ENCODE measurements at places on chromosomes 16 and 17.

- DNase-seq: no peak
Measured at GRCh38 chr16:74999219-74999608, 390 bp downstream of the ZNRF1 start.

DNA sequence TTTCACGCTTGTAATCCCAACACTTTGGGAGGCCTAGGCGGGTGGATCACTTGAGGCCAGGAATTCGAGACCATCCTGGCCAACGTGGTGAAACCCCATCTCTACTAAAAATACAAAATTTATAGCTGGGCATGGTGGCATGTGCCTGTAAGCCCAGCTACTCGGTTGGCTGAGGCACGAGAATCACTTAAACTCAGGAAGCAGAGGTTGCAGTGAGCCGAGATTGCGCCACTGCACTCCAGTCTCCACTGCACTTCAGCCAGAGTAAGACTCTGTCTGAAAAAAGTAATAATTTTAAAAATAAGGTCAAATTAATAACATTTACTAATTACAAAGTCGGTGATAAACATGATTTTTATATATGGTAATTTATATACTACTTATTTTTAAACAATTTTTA, 155.9 kb downstream of the AXIN2 start:
- DNase-seq: no peak

GRCh38 chr16:67667817-67668494, 1.3 kb downstream of the C16orf86 start:
- peak; percentile 74 for DNase-seq

GRCh38 chr16:67393111-67393787, at the start of gene TPPP3:
TSS of gene TPPP3 (minus strand) at chr16:67393498. CDS start at chr16:67391111, 2,387 bp downstream.
- no peak for DNase-seq

- no peak for DNase-seq
Measured at GRCh38 chr16:85227084-85227945, 115.0 kb upstream of the CIBAR2 start.

DNA sequence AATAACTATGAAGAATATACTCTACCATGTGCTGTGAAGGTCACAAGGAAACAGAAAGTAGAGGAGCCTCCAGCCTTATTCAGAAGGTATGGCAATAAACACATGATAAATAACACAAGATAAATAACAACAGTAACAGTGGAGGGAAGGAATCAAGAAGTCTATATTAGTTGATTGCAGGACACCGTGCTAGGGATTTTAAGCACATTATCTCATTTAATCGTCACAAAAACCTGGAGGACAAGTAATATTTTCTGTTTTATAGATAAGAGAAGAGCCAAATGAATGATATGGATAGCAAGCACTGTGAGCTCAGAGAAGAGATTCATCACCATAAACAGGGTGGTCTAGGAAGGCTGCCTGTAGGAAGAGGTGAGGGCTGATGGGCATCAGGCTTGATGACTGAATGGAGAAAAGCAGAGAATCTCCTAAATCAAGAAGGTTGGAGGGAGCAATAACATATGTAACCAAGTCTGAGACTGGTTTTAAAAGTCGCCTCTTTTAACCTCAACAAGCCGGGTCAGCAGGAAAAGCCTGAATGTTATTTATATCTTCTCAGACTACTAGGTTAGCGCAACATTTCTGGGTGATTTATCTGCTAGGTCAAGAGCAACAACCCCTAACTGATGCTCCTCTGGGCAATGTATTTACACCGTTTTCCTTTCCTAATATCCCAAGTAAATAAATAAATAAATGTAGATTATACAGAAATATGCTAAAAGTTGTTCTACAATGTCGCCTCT, 8.3 kb downstream of the TOM1L2 start:
- no peak for DNase-seq

DNA sequence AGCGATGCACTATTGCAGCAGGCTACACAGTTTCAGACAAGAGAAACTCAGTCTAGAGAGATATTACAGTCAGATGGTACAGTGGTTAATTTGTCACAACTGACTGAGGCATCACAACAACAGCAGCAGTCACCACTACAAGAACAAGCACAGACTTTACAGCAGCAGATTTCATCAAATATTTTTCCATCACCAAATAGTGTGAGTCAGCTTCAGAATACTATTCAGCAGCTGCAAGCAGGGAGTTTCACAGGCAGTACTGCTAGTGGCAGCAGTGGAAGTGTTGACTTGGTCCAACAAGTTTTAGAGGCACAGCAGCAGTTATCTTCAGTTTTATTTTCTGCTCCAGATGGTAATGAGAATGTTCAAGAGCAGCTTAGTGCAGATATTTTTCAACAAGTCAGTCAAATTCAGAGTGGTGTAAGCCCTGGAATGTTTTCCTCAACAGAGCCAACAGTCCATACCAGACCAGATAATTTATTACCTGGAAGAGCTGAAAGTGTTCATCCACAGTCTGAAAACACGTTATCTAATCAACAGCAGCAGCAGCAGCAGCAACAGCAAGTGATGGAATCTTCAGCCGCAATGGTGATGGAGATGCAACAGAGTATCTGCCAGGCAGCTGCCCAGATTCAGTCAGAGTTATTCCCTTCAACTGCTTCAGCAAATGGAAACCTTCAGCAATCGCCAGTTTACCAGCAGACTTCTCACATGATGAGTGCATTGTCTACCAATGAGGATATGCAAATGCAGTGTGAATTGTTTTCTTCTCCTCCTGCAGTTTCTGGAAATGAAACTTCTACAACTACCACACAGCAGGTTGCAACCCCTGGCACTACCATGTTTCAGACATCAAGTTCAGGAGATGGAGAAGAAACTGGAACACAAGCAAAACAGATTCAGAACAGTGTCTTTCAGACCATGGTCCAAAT, 34.1 kb downstream of the NQO1 start:
- no peak for DNase-seq

- no peak for DNase-seq
Measured at GRCh38 chr16:9837481-9837880, 344.7 kb downstream of the GRIN2A start.

GRCh38 chr17:61410141-61411010, 10.7 kb downstream of the TBX2 start:
- DNase-seq: peak; percentile 60

DNA sequence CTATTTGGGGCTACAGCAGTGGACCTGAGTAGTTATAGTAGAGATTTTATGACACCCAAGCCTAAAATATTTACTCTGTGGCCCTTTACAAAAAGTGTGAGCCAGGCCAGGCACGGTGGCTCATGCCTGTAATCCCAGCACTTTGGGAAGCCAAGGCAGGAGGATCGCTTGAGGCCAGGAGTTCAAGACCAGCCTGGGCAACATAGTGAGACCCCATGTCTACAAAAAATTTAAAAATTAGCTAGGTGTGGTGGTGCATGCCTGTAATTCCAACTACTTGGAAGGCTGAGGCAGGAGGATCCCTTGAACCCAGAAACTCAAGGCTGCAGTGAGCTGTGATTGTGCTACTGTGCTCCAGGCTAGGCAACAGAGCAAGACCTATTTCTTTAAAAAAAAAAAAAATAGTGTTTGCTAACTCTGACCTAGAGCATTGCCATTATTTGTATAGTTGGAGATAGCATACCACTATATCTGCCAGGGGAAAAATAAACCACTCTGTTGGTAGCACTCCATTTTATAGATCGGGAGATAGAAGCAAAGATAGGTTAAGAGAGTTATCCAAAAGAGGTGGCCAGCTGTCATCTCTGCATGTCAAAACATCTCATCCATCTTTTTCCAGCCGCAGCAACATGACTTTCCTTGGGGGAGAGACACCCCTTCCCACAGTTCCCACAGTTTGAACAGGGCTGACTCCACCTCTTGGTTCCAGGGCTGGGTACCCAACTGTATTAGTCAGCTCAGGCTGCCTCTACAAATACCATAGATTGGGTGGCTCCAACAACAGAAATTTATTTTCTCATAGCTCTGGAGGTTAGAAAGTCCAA, 3.0 kb upstream of the ITPRIPL2 start:
- no peak for DNase-seq

- no peak for DNase-seq
Measured at GRCh38 chr16:16151315-16151714, 72.0 kb downstream of the ABCC6 start.

- DNase-seq: no peak
Measured at GRCh38 chr17:3834811-3835210, 11.2 kb downstream of the NCBP3 start.

- no peak for DNase-seq
Measured at GRCh38 chr17:77542011-77542410, 401.2 kb downstream of the SEC14L1 start.

DNA sequence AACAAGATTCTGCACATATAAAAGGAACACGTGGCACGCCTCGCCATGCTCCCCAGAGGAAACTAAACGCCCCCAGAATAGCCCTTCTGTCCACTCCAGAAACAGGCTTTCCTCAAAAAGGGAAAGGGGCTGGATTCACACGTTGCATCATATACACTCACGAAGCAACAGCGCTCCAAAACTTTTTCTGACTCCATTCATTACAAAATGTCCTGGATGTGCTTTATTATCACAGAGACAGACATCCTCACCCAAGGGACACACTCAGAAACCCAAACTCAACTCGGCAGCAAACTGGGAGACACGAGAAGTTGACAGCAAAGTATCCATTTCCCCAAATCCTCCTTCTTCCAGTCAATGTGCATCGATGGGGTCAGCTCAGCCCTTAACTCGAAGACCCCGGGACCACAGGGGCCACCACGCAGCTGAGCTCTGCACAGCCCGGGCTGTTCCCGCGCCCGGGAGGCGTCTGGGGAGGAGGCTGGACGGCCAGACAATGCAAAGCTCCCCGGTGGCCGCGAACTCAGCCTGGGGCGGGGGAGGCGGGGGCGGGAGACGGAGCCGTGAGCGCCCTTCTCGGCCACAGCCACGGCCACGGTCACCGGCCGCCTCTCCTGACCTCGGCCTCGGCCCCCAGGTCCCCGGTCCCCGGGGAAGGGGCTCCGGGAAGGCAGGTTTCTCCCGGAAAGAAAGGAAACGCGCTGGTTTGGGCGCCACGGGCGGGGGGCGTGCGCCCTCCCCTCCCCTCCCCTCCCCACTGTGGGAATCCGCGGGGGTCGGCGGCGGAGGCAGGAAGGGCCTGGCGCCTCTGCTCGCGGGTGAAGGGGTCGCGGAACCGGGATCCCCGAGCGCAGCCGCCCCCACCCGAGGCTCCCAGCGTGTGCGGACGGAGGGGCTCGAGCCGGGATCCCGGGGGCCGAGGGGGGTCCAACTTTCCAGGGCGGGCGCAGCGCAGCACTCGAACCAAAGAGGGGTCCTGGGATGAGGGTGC, 1.2 kb downstream of the NXN start:
- no peak for DNase-seq

DNA sequence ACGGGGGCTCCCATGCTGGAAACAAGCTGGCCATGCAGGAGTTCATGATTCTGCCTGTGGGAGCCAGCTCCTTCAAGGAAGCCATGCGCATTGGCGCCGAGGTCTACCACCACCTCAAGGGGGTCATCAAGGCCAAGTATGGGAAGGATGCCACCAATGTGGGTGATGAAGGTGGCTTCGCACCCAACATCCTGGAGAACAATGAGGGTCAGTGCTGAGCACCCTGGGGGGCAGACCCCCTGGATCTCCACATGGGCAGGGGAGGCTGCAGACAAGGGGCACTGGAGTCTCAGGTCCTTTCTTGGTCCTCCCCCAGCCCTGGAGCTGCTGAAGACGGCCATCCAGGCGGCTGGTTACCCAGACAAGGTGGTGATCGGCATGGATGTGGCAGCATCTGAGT, 4.2 kb downstream of the ENO3 start:
- no peak for DNase-seq

DNA sequence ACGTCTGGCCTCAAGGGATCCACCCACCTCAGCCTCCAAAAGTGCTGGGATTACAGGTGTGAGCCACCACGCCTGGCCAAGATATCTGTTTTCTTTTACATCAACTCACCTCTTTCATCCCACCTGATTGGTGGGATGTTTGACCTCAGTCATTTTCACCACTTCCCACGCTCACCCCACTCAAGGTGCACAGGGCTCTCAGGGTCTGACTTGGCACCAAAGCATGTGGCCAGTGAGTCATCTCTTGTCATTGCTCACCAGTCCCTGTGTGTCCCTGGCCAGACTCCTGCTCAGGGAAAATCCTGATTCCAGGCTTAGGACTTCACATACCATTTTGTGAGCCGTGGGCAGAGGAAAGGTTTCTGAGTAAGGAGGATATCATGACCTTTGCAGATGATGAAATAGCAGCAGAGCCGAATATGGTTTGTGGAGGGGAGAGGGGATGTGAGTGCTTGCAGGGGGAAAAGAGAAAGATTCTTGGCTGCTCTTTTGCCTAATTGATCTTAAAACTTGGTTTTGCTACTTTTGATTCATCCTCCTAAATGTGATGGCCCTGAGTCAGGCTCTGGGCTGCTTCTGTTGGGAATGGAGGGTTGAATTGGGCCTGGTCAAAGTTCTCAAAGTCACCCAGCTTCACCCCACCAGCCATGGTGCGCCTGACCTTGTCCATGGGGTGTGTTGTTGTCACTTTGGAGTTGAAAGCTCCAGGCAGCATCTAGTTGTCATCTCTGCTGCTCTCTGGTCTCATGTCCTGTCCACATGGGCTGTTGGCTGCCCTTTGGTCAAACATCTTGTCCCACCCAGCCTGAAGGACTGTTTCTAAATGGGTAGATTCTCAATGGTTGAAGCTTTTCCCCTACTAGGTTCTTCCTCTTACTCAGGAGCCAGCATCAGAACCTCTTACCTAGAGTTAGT, 6.0 kb upstream of the KCNH6 start:
- no peak for DNase-seq

Data from stimulated activated CD4-positive, alpha-beta T cell treated with anti-CD3 and anti-CD28 coated beads, Interleukin-2, amount 100 ng/mL, for 4 hours (primary cell).